ENCODE measurements at places on chromosomes 11 and 22. TPM values are rescaled to one million over a fixed set of nuclear protein-coding genes. Genes with fewer than 3 reads are reported as not detected.
A peak's percentile ranks its signal among the peaks of the same experiment; 100 is the strongest.

MS4A7 gene
- total RNA-seq, result 16.0 TPM

BACE1 gene
- 11.9 TPM for total RNA-seq

ENTHD1 gene
- not detected for total RNA-seq

CYP2D6 gene
- total RNA-seq, result not detected

CCDC73 gene
- total RNA-seq, result not detected

- no peak overlapping the region for H3K4me3 ChIP-seq
- H3K27ac ChIP-seq, result no peak overlapping the region
- peaks cover 12% of the 10 kb centered on the region for H3K4me1 ChIP-seq
- H3K36me3 ChIP-seq, result no peaks in the 10 kb centered on the region
- no peak for DNase-seq
These were observed 44.5 kb downstream of the TRAF6 start for GRCh38 chr11:36465449-36466163.

- H3K36me3 ChIP-seq, result no peaks in the 10 kb centered on the region
- H3K4me3 ChIP-seq, result no peak overlapping the region
- no peaks in the 10 kb centered on the region for H3K4me1 ChIP-seq
These were observed 119.7 kb downstream of the RCN1 start for GRCh38 chr11:32210556-32210955.

DNA sequence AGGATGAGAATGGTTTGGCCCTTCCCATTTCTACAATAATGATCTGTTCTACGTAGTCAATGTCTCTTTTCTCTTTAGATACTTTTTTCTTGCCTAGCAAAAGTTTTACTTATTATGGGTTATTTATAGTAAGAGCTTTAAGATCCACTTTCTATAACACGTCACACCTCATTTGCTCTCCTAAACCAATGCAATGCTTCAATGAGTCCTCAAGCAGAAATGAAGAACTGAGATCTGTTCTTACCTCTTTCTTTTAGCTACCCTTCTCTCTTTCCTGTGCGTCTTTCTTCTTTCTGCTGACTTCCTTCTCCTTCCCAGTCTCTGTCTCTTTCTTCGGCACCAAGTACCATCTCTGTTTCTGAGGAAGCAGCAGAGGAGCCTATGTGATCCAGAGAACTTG lies 61.8 kb downstream of the SNX19 start:
- H3K4me3 ChIP-seq, result no peak overlapping the region
- DNase-seq, result no peak
- no peaks in the 10 kb centered on the region for H3K27me3 ChIP-seq
- no peak overlapping the region for H3K27ac ChIP-seq
- no peaks in the 10 kb centered on the region for H3K4me1 ChIP-seq

GRCh38 chr11:91296629-91297028 lies 928.0 kb upstream of the FAT3 start:
- no peak overlapping the region for H3K4me3 ChIP-seq
- H3K27ac ChIP-seq, result no peak overlapping the region
- H3K27me3 ChIP-seq, result no peaks in the 10 kb centered on the region
- H3K36me3 ChIP-seq, result no peaks in the 10 kb centered on the region
- no peak for DNase-seq
- no peaks in the 10 kb centered on the region for H3K4me1 ChIP-seq

DNA sequence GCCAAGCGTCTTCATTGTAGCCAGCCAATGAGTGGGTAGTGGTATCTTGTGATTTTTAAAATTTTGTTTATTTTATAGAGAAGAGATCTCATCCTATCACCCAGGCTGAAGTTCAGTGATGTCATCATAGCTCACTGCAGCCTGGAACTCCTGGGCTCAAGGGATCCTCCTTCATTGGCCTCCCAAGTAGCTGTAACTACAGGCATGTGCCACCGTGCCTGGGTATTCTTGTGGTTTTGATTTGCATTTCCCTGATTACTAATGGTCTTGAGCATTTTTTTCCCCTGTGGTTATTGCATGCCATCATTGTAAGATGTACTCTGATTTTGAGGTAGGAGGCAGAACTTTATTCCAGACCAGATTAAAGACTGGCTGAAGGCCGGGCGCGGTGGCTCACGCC lies 2.4 kb upstream of the DENND6B start:
- H3K4me3 ChIP-seq, result no peak overlapping the region
- H3K36me3 ChIP-seq, result no peaks in the 10 kb centered on the region
- H3K27ac ChIP-seq, result no peak overlapping the region

DNA sequence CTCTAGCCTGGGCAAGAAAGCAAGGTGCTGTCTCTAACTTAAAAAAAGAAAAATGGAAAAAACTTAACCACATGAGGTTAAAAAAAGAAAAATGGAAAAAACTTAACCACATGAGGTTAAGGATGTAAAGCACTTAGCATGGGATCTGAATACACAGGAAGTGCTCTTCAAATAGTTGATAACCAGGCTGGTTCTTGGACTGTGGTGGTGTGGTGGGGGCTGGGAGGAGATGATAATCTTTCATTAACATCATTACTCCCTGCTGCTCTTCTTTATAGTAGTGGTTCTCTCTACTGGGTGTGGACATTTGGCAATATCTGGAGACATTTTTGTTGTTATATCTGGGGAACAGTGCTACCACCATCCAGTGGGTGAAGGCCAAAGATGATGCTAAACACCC lies 88.4 kb downstream of the TTC17 start:
- H3K27me3 ChIP-seq, result no peaks in the 10 kb centered on the region
- DNase-seq, result no peak
- no peak overlapping the region for H3K27ac ChIP-seq
- no peaks in the 10 kb centered on the region for H3K4me1 ChIP-seq

DNA sequence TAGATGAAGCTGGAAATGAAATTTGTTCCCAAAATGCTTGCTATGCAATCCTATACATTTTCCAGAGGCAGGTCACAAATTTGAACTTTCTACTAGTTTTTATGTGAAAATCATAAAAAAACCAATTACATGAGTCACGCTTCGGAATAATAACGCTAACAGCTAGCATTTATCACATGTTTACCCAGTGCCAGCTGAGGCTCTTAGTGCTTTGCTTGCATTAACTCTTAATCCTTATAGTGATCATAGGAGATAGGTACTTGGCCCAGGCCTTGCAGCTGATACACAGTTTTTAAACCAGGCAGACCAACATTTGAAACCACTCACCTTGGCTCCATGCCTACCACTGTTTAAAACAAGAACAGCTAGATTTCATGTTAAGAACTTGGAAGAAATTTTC lies 131.8 kb upstream of the RAG2 start:
- no peak overlapping the region for H3K4me3 ChIP-seq
- no peaks in the 10 kb centered on the region for H3K27me3 ChIP-seq
- no peaks in the 10 kb centered on the region for H3K36me3 ChIP-seq
- no peaks in the 10 kb centered on the region for H3K4me1 ChIP-seq

DNA sequence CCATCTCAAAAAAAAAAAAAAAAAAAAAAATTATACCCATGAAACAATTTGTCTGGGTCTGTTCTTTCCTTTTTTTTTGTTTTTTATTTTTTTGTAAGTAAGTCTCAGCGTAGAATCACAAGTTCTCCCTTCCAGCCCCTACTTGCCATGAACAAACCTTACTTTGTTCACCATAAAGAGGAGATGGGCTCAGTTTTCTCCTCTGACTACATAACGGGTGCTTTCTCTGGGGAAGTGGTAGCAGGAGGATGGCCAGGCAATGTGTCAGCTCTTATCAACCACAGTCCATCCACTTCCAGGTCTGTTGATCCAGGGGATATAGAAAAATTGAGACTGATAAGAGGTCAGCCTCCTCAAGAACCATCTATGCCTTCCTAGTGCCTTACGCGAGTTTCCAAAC lies 11.0 kb downstream of the ASCC2 start:
- H3K4me1 ChIP-seq, result peaks cover 24% of the 10 kb centered on the region
- no peak overlapping the region for H3K4me3 ChIP-seq
- no peaks in the 10 kb centered on the region for H3K27me3 ChIP-seq
- H3K36me3 ChIP-seq, result peaks cover 46% of the 10 kb centered on the region
- H3K27ac ChIP-seq, result no peak overlapping the region

DNA sequence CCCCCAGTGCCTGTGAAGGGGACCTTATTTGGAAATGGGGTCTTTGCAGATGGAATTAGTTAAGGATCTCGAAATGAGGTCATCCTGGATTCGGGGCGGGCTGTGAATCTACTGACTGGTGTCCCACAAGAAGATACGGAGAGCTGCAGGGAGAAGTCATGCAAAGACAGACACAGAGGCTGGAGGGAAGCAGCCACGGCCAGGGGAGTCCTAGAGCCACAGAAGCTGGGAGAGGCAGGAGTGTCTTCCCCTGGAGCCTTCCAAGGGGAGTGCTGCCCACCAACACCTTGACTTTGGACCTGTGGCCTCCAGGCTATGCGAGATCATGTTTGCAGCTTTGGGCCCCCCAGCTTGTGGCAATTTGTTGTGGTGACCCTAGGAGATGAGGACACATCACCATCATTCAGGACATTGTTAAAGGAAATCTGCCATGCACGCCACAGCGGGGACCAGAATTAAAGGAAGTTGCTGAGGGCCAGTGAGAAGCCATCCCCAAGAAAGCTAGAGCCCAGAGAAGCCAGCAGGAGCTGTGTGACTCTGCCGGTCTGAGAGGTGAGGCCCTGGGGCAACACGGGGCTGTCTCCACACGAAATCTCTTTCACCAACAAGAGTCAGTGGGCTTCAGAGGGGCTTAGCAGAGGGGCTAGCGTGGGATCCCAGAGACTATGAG lies 434.7 kb downstream of the BRD1 start:
- no peaks in the 10 kb centered on the region for H3K36me3 ChIP-seq
- no peak overlapping the region for H3K27ac ChIP-seq
- peak; percentile 26 for DNase-seq
- no peak overlapping the region for H3K4me3 ChIP-seq

DNA sequence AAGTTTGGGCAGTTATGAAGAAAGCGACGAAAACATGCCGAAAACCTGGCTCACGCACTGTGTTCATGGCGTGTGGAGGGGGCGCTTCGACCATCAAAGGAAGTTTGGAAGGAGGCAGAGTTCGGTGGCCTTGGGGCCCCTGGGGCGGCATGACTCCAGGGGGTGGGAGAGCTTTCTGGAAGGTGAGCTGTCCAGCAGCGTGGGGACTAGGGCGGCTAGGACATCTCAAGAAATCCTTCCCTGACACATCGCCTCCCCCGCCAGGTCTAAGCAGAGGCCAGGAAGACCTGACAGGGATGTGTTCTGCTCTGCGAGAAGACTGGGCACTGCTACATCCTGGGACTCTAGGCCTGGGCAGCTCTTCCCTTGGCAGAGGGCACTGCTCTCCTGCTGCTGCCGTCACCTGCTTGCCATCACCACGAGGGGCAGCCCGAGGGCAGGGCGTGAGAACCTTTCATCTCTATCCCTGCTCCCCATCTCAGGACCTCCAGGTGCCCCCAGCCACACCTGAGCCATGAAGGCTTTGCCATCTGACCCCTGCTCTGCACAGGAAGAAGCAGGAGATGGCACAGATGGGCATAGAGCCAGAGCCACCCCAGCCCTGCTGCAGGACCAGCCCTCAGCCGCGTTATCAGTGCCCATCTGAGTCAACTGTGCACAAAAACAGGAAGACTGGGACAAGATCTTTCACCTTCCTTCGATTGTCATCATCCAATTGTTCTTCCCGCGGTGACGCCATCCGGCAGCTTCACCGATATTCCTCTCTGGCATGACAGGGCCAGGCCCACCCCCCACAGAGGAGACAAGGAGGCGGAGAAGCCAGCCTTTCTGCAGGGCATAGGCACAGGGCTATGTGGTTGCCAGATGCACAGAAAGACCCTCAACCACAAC lies 12.7 kb downstream of the LINC01488 start:
- no peak overlapping the region for H3K4me3 ChIP-seq
- H3K27me3 ChIP-seq, result no peaks in the 10 kb centered on the region
- peaks cover 55% of the 10 kb centered on the region for H3K4me1 ChIP-seq
- no peak for DNase-seq
- no peak overlapping the region for H3K27ac ChIP-seq
- H3K36me3 ChIP-seq, result no peaks in the 10 kb centered on the region

DNA sequence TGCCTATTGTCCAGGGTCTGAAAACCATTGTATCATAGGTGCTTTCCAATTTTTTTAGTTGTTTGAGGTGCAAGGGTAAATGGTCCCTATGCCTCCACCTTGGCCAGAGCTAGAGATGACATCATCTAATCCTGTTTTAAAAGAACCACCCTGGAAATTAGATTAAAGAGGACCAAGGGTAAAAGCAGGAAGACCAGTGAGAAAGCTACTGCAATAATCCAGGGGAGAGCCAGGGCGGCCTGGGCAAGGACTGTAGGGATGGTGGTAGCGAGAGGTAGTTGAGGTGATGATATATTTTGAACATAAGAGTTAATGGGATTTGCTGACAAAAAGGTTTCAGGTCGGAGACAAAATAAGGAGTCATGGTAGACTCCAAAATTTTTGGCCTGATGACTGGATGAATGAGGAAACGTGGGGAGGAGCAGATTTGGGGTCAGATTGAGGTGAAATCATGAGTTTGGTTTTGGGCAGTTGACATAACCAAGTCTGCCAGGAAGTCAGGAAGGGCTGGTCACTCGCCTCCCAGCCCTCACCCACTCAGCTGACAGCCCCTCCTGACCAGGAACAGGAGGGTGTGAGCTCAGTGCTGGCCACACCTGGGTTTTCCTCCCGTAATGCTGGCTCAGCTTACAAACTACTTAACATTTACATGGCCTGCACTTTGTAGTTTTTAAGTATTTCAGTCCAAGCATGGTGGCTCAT lies 23.0 kb downstream of the SCN4B start:
- no peak overlapping the region for H3K27ac ChIP-seq
- no peaks in the 10 kb centered on the region for H3K27me3 ChIP-seq
- no peak overlapping the region for H3K4me3 ChIP-seq
- no peak for DNase-seq

DNA sequence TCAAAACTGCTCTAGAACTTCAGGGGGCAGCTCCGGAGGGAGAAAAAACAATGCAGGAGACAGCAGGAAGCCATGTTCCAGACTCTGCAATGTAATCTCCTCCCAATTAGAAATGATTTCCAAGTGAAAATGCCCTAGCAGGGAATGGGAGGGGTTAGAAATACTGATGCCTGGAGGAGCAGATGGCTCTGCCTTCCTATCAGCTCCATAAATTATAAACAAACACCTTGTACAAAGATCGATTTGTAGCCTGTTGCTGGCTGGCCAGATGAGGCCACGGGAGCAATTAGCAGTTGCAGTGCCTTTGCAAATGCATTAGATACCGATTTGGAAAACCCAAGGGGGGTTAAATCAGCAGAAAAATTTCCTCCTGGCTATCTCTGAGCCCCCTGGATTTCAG lies 46.6 kb upstream of the CHRM4 start:
- peaks cover 14% of the 10 kb centered on the region for H3K4me1 ChIP-seq
- H3K4me3 ChIP-seq, result no peak overlapping the region
- H3K27ac ChIP-seq, result no peak overlapping the region
- DNase-seq, result no peak
- peaks cover 26% of the 10 kb centered on the region for H3K36me3 ChIP-seq

DNA sequence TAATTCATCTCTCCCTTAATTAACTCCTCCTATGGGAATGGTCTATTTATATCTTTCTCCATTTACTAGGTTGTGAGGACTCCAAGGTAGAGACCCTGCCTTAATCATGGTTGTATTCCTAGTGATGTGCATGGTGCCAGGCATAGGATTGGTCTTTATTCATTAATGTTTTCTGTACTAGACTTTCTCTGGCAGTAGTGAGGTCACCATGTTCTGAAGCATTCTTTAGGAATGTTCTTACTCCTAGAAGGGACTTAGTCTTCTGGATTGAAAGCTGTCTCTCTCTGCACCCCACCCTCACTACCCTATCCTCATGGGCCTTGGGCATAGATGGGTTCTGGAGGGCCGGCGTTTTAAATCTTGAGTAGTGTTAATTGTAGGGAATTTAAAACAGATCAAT lies 10.6 kb upstream of the INSC start:
- no peaks in the 10 kb centered on the region for H3K27me3 ChIP-seq
- no peak overlapping the region for H3K27ac ChIP-seq
- H3K4me1 ChIP-seq, result no peaks in the 10 kb centered on the region
- no peak overlapping the region for H3K4me3 ChIP-seq
